NCI-H510A (cell line): ENCODE measurements at places on chromosomes 7 and 10.

DNA sequence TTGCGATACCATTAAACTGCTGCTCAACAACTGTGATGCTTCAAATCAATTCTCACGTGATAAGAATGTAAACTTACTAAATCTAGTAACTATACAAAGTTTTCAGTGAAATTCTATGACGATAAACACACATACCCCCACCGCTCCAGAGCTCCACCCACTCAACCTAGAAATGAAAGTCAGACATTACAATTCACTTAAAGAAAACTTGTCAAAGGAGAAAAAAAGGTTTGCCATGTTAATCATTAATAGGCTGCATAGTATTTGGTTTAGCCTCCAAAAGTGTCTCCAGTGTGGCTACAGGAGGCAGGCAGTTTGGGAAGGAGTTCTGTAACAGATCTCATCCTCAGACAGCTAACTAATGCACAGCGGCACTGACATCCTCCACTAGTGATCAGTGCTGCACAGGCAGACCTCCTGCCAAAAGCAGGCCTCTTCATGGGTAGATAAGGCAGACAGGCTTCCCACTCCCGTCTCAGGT, 3.1 kb downstream of the HERPUD2 start:
- DNase-seq: no peak

DNA sequence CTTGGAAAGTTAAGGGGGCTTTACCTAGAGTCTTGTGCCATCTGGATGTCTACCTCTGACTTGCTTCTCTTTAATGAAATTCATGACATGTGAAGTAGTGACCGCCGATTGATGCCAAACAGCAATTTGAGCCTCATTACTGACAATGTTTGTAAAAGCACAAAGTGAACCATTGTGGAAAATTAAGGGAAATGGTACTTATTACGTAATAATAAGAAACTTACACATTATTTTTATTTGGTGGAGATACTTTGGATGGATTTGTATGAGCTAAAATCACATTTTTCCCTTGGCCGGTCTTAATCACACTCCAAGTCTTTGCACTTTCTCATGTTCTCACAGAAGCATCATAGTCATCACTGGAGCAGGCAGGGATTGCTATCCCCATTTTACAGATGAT, 265.1 kb upstream of the KLF6 start:
- DNase-seq: no peak

- DNase-seq: peak; percentile 68
Observed at GRCh38 chr7:150942001-150942590, 36.0 kb downstream of the KCNH2 start.

DNA sequence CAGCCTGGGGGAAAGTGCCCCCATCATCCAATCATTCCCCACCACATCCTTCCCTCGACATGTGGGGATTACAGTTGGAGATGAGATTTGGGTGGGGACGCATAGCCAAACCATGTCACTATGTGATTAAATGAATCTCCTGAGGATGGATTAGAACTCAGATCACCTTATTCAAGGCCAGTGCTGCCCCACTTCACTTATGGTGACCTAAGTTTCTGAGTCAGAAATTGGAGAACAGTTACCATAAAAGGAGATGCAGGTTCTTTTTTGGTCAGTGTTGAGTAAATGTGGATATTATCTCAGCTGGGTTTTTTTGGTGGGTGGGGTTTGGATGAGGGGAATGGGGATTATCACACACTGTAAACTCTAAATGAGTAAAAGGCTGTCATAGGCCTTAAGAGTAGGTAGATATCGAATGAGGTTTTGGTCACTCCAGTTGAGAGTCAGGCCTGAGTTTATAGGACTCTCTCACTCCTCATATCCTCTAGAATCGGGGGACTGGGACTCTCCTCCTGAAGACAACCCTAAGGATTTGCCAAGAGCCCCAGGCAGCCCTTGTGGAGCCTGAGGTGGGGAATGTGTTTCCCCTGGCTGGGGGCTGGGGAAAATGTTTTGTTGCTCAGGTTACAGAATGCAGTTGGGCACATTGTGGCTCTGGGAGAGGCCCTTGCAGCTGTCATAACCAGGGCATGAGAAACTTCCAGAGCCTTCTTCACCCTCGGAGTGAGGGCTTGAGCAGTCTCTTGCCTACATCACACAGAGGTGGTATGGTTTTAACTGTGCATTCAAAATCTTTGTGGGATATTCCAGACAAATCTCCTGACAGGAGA, 213.0 kb downstream of the BAMBI start:
- no peak for DNase-seq

- peak; percentile 15 for DNase-seq
Observed at GRCh38 chr7:147197006-147197405, 1080.4 kb downstream of the CNTNAP2 start.

DNA sequence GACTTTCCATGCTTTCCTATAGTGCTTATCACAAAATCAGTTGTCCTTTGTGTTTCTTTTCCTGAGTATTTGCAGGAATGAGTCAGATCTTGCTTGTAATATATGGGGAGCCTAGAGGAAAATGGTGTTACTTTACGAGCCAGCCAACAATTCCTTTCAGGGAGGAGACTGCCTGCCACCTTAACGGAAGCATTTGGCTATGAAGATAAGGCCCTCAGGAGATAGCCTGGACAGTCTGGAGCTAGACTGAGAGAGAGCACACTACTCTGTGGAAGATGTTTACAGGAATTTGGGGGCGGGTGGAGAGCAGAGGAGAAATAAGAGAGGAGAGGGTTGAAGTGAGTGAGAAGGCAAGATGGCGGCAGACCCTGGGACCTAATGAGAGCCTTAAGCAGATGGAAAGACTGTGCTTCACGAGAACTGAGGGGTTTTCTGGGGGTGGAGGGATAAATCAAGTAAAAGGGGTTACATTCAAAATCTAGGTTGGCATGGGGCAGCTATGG, 126.3 kb downstream of the SNX10 start:
- no peak for DNase-seq

GRCh38 chr7:56474271-56474670, 358.1 kb upstream of the NUPR2 start:
- DNase-seq: no peak

GRCh38 chr10:113922787-113923570, 68.5 kb downstream of the NHLRC2 start:
- DNase-seq: no peak

DNA sequence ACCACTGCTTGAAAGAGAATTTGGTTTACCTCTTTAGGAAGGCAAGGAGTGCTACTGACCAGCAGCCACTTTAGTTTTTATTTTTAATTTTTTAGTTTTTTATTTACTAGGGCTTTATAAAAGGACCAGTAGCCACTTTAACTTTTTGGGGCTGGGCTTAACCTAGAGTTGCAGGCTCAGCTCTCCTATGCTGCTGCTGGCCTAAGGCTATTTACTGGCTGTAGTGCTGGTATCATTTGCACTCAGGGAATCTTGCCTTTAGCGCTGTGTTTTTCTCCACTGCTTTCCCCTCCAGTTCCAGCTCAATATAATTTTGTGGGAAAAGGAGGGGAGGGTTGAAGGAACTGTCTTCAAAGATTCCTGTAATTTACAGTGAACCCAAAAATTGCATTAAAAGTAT, 13.4 kb downstream of the HPS1 start:
- no peak for DNase-seq

GRCh38 chr10:79477456-79477855, 32.0 kb upstream of the ZCCHC24 start:
- no peak for DNase-seq

DNA sequence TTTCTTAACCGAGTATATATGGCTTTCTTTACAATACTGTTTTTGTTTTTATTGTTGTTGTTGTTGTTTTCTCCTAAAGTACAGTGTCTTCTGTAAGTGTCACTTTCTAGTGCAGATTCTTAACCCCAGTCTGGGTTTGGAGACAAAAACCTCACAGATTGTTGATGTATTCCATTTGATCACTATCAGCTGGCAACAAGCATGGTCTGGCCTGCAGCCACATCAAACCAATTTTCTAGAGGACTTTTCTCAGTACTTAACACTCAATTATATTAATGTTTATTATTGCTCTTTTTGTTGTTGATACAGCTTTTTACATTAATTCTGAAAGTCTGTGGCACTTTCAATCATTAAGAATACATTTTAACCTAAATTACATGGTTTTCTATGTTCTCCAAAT, 17.1 kb downstream of the LRRN3 start:
- DNase-seq: no peak

DNA sequence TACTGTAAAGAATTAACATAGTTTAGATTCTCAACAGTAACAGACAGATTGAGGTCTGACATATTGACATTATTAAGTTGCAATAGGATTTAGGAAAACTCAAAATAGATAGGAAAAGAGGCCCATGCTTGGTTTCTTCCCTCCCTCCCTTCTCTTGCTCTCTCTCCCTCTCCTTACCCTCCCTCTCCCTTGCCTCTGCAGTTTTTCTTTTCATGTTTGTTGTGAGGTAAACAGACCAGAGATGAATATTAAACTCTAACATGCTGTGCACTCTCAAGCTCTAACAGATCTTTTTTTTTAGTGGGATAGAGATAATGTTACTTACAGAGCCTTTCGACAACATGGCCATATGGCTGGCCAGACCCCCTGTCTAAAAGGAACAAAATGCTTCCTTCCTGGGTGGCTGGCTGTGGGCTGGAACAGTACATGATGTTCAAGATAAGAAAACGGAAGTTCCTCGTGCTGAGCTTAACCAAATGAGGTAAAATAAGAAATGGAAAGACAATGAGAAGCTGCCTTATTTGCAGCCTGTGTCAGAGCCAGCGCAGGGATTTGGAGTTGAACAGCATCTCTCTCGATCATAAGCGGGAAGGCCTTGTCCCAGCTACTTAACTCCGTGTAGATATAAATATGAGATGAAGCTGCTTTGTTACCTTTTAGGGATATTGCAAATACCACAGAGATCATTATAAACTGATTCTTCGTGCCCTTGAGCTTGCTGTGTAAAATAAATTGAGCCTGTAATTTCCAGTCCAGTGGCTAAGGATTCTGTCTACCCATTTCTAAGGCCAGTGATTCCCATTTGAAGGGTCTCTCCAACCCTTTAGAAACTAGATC, 391.9 kb upstream of the NPVF start:
- no peak for DNase-seq

- no peak for DNase-seq
Observed at GRCh38 chr10:127812041-127812440, 75.1 kb downstream of the FOXI2 start.

GRCh38 chr10:74585231-74586087, 240.9 kb upstream of the KAT6B start:
- no peak for DNase-seq

- no peak for DNase-seq
Observed at GRCh38 chr10:47381427-47382379, 2.4 kb downstream of the ZNF488 start.

- no peak for DNase-seq
Observed at GRCh38 chr10:12531305-12532220, 182.2 kb downstream of the CAMK1D start.

DNA sequence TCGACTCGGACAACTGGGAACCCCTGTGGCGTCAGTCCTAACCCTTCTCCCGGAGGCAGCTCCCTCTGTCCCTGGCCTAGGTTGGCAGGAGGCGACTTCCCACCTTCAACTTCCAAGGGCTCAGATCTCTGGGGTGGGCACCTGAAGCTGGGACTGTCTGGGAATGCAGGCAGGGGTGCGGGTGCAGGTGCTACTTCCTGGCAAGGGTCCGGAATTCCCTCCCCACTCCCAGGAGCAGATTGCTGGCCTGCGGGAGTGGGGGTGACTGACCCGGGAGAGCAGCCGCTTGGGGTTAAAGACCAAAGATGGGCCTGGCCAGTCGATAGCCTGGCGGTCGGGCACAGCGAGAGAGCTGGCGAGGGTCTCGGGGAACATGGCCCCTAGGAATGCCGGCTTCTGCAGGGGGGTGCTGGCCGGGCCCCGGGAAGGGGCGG, 387 bp downstream of the EPHA1 start:
- no peak for DNase-seq

DNA sequence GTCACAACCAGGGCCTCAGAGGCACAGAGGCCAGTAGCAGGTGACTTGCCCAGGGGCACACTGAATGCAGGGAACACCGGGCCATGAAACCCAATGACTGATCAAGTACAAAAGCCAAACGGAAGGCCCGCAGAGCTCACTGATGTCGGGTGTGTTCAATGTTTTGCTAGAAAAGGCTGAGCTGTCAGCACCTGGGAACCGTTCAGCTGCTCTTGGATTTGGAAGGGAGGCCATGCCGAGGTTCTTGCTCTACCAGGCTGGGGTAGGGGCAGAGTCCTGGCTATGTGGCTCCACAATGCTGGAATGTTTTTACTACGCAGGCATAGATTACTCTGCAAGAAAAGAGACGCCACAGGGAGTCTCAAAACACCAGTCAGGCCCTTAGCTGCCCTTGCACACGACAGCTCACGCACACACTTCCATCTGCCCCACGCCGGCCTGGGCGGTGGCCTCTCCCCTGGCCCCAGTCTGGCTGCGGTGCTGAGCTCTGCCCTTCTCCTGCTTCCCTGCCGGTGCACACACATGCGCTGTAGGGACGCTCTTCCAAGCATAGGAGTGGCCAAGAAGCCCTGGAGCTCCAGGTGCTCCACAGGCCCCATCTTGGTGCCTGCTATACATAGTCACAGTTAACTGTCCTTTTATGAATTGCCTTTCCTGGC, 79.9 kb downstream of the ZRANB1 start:
- DNase-seq: no peak

- no peak for DNase-seq
Observed at GRCh38 chr7:111274857-111275256, 183.9 kb downstream of the LRRN3 start.

- no peak for DNase-seq
Observed at GRCh38 chr10:8594176-8594575, 539.7 kb downstream of the GATA3 start.

DNA sequence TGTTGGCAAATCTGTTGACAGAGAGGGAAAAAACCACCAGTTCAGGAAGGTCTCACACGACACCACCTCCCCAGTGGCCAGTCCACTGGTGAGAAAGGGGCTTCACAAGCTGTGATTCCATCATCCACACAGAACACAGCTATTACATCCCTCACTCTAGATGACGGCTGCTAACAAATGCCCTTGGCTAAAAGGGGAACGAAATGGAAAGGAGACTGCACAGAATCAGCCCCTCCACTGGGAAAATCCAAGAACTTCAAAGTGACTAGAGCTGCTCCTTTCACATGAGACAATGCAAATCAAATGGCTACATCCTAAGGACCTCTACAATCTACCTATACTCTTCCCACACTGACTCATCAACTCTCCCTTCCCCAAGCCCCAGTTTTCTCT, 5.6 kb downstream of the PARP12 start:
- DNase-seq: no peak

DNA sequence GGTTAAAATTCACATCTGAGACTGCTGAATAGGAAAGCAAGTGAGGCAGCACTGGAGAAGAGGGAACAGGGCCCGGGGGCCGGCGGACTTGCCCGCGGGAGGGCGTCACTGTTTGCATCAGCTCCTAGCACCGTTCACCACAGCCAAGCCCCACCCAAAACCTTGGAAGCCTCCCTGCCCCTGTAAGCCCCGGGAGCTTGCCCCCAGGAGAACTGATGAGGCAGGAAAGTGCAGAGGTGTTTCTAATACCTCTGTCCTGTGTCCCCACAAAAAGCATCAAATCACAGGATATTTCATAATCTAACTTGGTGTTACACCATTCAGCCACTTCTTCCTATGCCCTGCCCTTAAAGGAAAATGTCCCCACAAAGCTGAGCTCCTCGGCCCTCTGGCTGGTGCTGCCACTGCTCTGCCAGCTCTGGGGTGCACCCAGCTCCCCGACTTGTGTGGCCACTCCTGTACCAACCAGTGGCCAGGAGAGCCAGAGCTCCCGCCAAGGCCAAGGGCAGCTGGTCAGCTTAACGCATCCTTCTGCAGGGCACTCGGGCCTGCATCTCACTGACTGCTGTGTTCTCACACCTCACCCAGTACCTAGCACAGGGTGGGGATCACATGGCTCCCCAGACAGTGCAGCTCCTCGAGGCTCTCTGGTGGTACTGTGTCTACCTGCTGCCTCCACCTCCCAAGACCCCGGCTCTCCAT, 47.3 kb upstream of the CNPY1 start:
- DNase-seq: no peak

- DNase-seq: no peak
Observed at GRCh38 chr10:78852466-78853240, 216.1 kb upstream of the ZMIZ1 start.
